ENCODE measurements at places on chromosomes 5 and 9. TPM values are rescaled to one million over a fixed set of nuclear protein-coding genes. Genes with fewer than 3 reads are reported as not detected.

UGT3A1 gene
- 8.7 TPM for total RNA-seq

- no peak for DNase-seq
Observed at GRCh38 chr5:1709171-1709803, 90.3 kb downstream of the MRPL36 start.

DNA sequence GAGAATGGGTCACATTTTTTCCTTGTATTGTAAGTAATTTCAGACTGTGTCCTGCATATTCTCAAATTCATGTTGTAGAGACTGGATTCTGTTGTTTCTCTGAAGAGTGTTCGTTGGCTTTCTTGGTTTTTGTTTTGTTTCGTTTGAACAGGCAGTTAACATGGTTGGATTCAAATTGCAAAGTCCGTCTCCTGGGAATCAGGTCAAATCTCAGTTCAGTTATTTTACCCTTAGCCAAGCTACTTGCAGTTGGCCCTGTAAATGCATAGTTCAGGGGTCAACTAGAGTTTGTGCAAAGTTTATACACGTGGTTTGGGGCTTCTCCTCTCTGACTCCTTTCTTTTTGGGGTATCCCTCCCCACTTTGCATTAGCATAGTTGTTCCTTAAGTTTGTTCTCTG is 21.7 kb upstream of the FBXW11 start:
- DNase-seq: no peak

DNA sequence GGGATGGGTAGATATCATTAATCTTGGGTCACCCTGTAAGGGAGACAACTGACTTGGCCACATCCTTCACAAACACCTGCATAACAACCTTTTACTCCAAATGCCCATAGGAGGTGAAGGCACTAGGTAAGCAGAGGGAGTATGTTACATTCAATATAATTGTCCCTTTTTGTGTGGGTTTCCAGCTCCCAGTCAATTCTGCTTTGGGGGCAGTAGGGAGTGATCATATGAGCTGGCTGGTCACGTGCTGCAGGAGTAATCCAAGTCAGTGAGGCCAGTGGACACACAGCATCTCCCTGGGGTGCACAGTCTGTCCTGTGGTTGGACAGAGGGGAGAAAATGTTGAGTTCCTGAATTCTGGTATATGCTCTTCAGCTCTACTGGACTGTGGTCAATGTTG is 1.2 kb upstream of the AGXT2 start:
- DNase-seq: no peak

TRPM3 gene
- total RNA-seq: 8.2 TPM

DNA sequence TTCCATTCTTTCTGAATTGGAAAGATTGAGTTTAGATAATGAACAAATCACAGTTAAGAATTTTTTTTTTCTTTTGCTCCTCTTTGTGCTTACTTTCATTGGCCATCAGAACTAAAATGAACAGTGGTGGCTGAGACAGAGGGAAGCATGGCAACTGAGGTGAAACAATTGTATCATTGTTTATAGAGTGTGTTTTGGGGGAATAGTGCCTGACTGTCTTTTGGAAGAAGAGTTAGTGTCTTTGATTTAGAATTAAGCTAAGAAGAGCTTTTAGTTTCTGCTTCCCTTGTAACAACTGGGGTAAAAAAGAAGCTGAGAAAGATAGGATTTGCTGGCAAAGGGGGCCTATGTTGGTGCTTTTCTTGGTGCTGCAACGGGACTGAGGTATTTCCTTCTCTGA is 24.0 kb downstream of the HSD17B4 start:
- no peak for DNase-seq

- no peak for DNase-seq
Observed at GRCh38 chr9:19281801-19282200, 51.3 kb downstream of the DENND4C start.

DNA sequence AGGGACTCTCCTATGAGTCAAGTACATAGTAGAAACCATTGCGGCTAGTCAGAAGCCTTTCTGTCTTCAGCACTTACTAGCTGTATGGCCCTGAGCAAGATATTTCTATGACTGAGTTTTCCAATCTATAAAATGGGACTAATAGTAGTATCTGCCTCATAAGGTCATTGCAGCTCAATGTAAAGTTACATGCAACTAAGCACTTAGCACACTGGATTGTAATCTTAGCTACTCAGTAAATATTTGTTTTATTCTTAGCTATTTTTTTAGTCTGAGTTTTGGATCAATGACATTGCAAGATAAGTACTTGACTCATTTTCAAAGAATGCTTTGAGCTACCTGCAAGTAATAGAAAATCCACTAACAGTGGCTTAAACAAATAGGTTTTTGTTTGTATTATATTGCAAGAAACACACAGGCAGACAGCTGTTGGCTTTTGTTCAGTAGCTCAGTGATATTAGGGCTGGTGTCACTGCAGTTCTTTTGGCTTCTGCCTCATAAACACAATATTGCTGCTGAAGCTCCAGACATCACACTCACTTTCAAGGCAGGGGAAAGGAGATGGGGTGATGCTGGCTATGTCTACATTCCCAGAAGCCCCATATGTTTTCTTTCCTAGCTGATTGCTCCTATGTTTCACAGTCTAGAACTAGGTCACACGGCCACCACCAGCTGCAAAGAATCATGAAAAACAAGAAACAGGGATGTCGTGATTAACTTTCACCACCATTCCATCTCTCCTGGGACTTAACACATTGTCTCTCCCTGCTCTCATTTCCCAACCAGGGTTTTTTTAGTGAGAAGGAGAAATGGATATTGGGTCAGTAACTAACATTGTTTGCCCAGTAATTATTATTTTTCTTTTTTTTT is 26.9 kb upstream of the FAT2 start:
- no peak for DNase-seq

- no peak for DNase-seq
Observed at GRCh38 chr9:107137495-107138202, 145.4 kb upstream of the RAD23B start.

- DNase-seq: no peak
Observed at GRCh38 chr5:139837711-139838380, 42.2 kb downstream of the PSD2 start.

- DNase-seq: no peak
Observed at GRCh38 chr9:120905315-120906164, 21.1 kb downstream of the TRAF1 start.

EIF4E1B gene
- total RNA-seq: 5.3 TPM

DNA sequence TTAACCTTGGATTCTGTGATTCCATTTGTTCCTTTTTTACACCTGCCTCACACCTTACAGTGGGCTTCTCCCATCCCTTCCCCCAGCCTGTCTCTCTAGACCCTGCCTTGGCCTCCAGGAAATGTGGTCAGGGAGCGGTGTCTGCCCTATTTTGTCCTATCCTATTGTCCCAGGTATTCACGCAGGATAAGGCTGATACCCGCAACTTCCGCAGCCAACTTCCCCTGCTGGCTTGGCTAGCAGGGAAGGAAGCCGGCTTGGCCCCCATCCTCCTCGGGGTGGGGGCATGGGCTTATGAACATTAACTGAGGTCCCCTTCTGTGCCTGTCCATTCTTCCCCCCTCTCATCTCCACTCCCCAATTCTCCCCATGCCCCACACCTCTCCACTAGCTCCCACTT is 3.5 kb downstream of the CSF1R start:
- no peak for DNase-seq

RASEF gene
- 5.5 TPM for total RNA-seq

GPR21 gene
- total RNA-seq: 20.9 TPM

DNA sequence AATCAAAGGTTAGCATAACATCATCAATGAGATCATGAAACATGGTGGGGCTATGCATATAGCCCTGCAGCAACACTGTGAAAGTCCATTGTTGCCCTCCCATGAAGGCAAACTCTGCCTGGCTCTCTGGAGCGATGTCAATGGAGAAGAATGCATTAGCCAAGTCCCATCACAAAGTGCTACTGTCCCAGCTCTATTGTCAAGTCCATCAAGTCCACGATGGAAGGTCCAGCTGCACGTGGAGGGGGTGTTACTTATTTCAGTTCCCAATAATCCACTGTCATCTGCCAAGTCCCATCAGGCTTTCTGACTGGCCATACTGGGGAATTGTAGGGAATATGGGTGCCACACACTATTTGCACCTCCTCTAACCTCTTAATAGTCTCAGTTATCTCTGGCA is 10.8 kb downstream of the DMAC1 start:
- no peak for DNase-seq

DNA sequence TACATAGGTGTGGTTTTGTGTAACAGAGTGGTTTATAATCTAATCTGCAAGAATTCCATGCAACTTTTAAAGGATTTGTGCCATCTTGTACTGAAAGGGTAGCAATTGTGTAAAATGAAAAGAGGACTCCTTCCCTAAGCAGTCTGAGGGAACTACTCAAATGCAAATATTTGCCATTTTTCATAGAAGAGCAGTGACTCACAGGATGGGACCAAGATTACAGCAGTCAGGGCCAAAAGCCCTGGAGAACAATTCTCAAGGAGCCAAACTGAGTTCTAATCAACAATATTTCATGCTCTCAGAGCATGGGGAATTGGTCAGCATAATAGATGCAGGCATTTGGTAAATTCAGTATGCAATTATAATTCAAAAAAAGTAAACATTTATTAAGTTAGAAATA is 495.8 kb downstream of the CHSY3 start:
- no peak for DNase-seq

PAPPA gene
- 26.0 TPM for total RNA-seq

CYLC2 gene
- total RNA-seq: 15.9 TPM

- DNase-seq: peak; percentile 20
Observed at GRCh38 chr9:135504262-135505243, 4.1 kb downstream of the MRPS2 start.

DNA sequence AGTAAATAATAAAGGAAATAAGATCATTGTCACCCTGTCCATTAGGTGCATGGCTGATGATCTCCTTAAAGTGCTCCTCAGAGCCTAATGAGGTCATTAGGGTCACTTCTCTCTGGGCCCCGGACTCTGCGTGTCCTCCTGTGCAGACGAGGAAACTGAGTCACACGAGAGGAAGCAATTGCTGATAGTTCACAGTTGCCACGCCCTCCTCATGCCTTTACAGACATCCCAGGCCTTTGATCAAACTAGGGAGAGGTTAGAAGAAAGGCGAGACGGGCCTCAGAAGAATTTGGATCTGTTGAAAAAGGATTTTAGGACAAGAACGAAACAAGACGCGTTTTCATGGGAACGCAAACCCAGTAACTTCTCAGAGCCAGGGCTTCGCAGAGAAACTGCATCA is 32.0 kb upstream of the MSX2 start:
- peak; percentile 51 for DNase-seq

GRCh38 chr5:168879929-168880328 is 300.8 kb upstream of the PANK3 start:
- DNase-seq: peak; percentile 70

DNA sequence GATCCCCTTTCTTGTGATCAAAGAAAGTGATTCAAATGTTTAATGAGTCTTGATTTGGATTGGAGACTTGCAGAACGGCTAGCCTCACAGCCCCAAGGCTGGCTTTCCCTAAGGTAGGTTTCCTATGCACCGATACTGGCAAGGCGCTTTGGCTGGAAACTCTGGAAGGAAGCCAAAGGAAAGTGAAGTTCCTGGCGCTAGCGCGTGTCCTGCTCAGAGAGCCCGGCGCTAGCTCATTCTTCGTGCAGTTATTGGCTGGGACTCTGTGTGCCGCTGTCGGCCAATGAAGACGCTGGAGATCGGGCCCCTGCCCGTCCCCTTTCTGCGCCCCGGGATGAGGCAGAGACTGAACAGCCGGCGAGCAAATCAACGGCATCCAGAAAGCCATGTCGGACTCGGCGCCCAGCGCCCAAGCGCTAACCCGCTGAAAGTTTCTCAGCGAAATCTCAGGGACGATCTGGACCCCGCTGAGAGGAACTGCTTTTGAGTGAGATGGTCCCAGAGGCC is at the start of gene PCDHGC3:
TSS of gene PCDHGC3 (plus strand) at position 342 of the 507 bp plus-strand sequence. CDS start at position 493, 151 bp downstream.
- DNase-seq: peak; percentile 98

DNA sequence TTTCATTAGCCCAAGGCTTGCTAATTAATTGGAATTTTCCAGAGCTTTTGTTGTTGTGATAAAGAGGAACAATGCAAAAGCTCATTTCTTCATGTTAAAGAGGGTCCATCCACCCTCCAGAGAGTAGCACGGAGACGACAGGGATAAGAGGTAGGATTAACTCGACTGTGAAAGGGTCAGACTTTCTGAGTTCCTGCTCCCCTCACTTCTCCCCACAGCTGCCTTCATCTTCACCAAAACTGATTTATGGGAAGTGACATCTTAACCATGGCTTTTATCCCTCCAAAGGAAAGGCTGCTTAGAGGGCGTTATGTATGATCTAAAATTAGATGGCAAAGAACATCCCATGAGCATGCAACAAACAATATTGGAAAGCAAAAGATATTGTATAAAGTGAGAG is 135.5 kb downstream of the GLIS3 start:
- peak; percentile 30 for DNase-seq

- DNase-seq: no peak
Observed at GRCh38 chr5:30100148-30100713, 1093.3 kb upstream of the CDH6 start.

CYSTM1 gene
- total RNA-seq: 6.3 TPM

DNA sequence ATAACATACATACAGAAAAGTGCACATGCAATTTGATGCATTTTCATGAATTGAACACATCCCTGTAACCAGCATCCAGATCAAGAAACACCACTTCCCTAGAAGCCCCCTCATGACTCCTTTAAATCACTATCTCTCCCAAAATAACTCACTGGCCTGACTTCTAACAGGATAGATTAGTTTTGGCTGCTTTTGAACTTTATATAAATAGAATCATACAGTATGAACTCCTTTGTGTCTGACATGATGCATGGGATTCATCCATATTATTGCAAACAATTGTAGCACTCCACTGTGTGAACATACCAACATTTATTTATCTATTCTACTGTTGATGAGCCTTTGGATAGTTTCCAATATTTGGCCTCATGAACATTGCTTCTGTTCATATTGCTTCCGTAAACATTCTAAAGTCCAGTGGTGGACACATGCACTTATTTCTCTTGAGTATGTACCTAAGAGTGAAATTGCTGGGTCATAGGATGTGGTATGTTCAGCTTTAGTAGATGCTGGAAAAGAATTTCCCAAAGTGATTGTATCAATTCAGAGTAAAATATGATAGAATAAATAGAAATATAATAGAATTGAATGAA is 148.7 kb upstream of the GDNF start:
- DNase-seq: no peak

PTPRD gene
- 29.1 TPM for total RNA-seq

DNA sequence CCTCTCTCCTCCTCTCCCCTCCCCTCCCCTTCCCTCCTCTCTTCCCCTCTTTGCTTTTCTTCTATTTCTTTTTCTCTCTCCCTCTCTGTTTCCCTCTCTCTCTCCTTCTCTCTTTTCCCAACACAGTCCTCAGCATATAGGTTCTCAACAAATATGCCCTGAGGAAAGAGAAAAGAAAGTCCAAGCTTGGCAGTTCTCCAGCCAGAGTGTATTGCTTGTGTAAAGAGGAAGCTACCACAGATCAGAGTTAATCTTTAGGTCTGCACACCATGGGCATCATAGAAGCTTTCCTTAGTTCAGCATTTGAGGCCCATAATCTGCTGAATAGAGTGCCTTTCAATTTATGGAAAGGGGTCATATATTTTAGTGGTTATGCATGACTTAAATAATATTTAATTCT is 382.8 kb upstream of the WWC1 start:
- DNase-seq: peak; percentile 27

DNA sequence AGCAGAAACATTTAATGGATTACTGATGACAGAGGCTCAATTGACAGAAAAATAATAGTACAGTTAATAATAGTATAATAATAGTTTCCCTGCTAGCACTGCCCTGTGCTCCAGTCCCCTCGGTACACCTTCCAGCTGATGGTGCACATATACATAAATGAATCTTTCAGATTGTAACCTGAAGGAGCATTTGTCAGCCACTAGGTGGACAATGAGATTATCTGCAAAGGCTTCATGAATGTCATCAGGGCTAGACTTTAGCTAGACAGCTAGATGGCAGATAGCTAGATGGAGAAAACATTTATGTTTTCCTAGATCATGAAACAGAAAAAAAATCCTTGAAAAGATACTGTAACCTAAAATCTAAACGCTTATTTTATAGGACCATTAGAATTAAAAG is 304.4 kb upstream of the SMC2 start:
- DNase-seq: no peak

SLC36A1 gene
- 4.1 TPM for total RNA-seq

All from umbilical cord (tissue), 2 donors.